Activated CD4-positive, alpha-beta T cell treated with anti-CD3 and anti-CD28 coated beads, Interleukin-2, amount 10 ng/mL, durations not matched to agents 24 days and 14 days (primary cell): ENCODE measurements at places on chromosomes 1 and 21. TPM values are rescaled to one million over a fixed set of nuclear protein-coding genes. Genes with fewer than 3 reads are reported as not detected.
A peak's percentile ranks its signal among the peaks of the same experiment; 100 is the strongest.

DNA sequence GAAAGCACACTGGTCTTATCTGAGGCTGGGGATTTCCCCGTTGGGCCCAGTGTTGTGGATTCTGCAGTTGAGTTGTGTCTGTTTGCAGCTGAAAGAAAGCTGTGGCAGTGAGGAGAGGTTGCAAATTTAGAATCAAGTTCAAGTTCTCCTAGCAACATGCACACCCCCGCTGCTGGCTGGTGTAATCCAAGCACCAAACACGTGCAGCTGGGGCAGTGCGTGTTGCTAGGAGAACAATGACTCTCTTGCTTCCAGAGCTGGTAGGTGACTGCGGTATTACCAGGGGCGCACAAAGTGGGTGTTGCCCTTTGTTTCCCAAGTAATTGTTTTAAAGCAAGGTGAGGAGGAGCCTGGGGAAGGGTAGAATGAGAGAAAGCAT lies 91.5 kb downstream of the IER5 start:
- H3K36me3 ChIP-seq, result no peaks in the 10 kb centered on the region
- peak overlapping the region; percentile 28 for H3K27ac ChIP-seq
- peak; percentile 80 for DNase-seq

KRTAP10-5 gene
- not detected in 2 replicates for total RNA-seq

LRRC3 gene
- total RNA-seq, result 2.3 and 2.4 TPM in 2 replicates

ORC1 gene
- total RNA-seq, result 43.5 and 44.2 TPM in 2 replicates

DNA sequence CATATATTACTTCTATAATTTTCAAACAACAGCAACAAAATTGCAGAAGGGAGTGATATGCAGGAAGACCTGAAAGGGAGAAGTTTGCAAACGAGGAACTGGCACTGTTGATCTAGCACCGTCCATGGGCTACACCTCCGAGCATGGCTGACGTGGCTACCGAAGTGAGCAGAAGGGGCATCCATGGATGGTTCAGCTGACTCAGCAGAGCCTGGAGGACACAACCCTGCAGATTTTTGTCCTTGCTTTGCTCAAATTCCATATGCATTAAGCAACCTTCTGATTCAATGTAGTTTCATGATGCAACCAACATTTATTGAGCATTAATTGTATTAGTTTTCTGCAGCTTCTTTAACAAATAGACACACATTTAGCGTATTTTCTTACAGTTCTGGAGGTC lies 191.2 kb downstream of the C1orf94 start:
- no peak overlapping the region for H3K27ac ChIP-seq
- H3K36me3 ChIP-seq, result no peaks in the 10 kb centered on the region
- no peak overlapping the region for H3K4me3 ChIP-seq
- H3K4me1 ChIP-seq, result no peaks in the 10 kb centered on the region

DNA sequence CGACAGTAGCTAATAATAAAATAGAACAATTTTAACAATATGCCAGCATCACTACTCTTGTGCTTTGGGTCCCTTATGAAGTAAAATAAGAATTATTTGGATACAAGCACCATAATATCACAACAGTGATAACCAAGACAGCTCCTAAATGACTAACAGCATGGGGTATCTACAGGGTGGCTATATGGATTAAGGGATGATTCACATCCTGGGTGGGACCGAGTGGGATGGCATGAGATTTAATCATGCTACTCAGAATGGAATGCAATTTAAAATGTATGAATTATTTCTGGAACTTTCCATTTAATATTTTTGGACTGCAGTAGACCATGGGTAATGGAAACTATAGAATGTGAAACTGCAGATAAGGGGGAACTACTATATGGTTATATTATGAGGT lies 28.1 kb upstream of the B3GALNT2 start:
- H3K4me3 ChIP-seq, result no peak overlapping the region
- peaks cover 3% of the 10 kb centered on the region for H3K27me3 ChIP-seq
- no peak for DNase-seq
- no peak overlapping the region for H3K27ac ChIP-seq

EPHA10 gene
- total RNA-seq, result 0.21 and 0.31 TPM in 2 replicates

- H3K4me1 ChIP-seq, result peaks cover 50% of the 10 kb centered on the region
- peak overlapping the region; percentile 96 for H3K4me3 ChIP-seq
- H3K27me3 ChIP-seq, result peaks cover 14% of the 10 kb centered on the region
- peak; percentile 69 for DNase-seq
- H3K36me3 ChIP-seq, result peaks cover 24% of the 10 kb centered on the region
These were observed 2.3 kb downstream of the ATP1A1 start for GRCh38 chr1:116375148-116375886.

GRCh38 chr1:2497891-2498290 lies 21.8 kb downstream of the PLCH2 start:
- peaks cover 4% of the 10 kb centered on the region for H3K4me1 ChIP-seq
- no peaks in the 10 kb centered on the region for H3K27me3 ChIP-seq
- no peak overlapping the region for H3K4me3 ChIP-seq
- no peaks in the 10 kb centered on the region for H3K36me3 ChIP-seq

- H3K27ac ChIP-seq, result no peak overlapping the region
- H3K4me3 ChIP-seq, result no peak overlapping the region
- H3K36me3 ChIP-seq, result no peaks in the 10 kb centered on the region
- peaks cover 3% of the 10 kb centered on the region for H3K27me3 ChIP-seq
- no peaks in the 10 kb centered on the region for H3K4me1 ChIP-seq
- no peak for DNase-seq
These were observed 10.7 kb upstream of the HUNK start for GRCh38 chr21:31862078-31862477.

- no peak for DNase-seq
- no peak overlapping the region for H3K27ac ChIP-seq
These were observed 25.7 kb downstream of the GPR161 start for GRCh38 chr1:168110896-168111545.

RASSF5 gene
- 193 and 196 TPM in 2 replicates for total RNA-seq

GABRD gene
- not detected in 2 replicates for total RNA-seq

GRCh38 chr1:43545695-43546387 lies 15.2 kb downstream of the PTPRF start:
- H3K4me1 ChIP-seq, result peaks cover 5% of the 10 kb centered on the region
- DNase-seq, result no peak
- H3K27ac ChIP-seq, result no peak overlapping the region
- H3K4me3 ChIP-seq, result no peak overlapping the region

KIF17 gene
- total RNA-seq, result not detected in 2 replicates

BRINP3 gene
- not detected in 2 replicates for total RNA-seq

DNA sequence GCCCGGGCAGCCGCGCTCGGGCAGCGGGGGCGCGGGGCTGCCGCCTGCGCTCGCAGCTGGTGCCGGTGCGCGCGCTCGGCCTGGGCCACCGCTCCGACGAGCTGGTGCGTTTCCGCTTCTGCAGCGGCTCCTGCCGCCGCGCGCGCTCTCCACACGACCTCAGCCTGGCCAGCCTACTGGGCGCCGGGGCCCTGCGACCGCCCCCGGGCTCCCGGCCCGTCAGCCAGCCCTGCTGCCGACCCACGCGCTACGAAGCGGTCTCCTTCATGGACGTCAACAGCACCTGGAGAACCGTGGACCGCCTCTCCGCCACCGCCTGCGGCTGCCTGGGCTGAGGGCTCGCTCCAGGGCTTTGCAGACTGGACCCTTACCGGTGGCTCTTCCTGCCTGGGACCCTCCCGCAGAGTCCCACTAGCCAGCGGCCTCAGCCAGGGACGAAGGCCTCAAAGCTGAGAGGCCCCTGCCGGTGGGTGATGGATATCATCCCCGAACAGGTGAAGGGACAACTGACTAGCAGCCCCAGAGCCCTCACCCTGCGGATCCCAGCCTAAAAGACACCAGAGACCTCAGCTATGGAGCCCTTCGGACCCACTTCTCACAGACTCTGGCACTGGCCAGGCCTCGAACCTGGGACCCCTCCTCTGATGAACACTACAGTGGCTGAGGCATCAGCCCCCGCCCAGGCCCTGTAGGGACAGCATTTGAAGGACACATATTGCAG lies 3.0 kb downstream of the ARTN start:
- H3K4me3 ChIP-seq, result peak overlapping the region; percentile 64
- peaks cover 7% of the 10 kb centered on the region for H3K36me3 ChIP-seq
- H3K27me3 ChIP-seq, result peaks cover 9% of the 10 kb centered on the region
- H3K4me1 ChIP-seq, result peaks cover 8% of the 10 kb centered on the region
- peak; percentile 75 for DNase-seq
- H3K27ac ChIP-seq, result no peak overlapping the region

GRCh38 chr1:244080343-244080929 lies 29.4 kb downstream of the ZBTB18 start:
- peaks cover 32% of the 10 kb centered on the region for H3K27me3 ChIP-seq
- H3K27ac ChIP-seq, result no peak overlapping the region
- H3K4me3 ChIP-seq, result no peak overlapping the region
- no peaks in the 10 kb centered on the region for H3K36me3 ChIP-seq
- DNase-seq, result no peak

GRCh38 chr1:155741908-155742307 lies 53.0 kb downstream of the DAP3 start:
- H3K27ac ChIP-seq, result no peak overlapping the region
- peaks cover 2% of the 10 kb centered on the region for H3K4me1 ChIP-seq
- peaks cover 15% of the 10 kb centered on the region for H3K36me3 ChIP-seq
- no peak for DNase-seq
- no peak overlapping the region for H3K4me3 ChIP-seq
- H3K27me3 ChIP-seq, result no peaks in the 10 kb centered on the region

GRCh38 chr1:93109578-93109977 lies 30.5 kb downstream of the MTF2 start:
- peaks cover 59% of the 10 kb centered on the region for H3K36me3 ChIP-seq
- DNase-seq, result no peak
- peaks cover 26% of the 10 kb centered on the region for H3K4me1 ChIP-seq
- H3K4me3 ChIP-seq, result no peak overlapping the region
- H3K27me3 ChIP-seq, result no peaks in the 10 kb centered on the region
- H3K27ac ChIP-seq, result no peak overlapping the region

EFNA1 gene
- 0.24 TPM in 1 of 2 replicates, not detected in the other for total RNA-seq

- peak overlapping the region; percentile 96 for H3K27ac ChIP-seq
- H3K27me3 ChIP-seq, result peaks cover 5% of the 10 kb centered on the region
- peaks cover 3% of the 10 kb centered on the region for H3K36me3 ChIP-seq
- H3K4me3 ChIP-seq, result peak overlapping the region; percentile 91
These were observed 22.5 kb downstream of the ANP32E start for GRCh38 chr1:150213170-150214098.

C4BPA gene
- total RNA-seq, result not detected in 2 replicates

DNA sequence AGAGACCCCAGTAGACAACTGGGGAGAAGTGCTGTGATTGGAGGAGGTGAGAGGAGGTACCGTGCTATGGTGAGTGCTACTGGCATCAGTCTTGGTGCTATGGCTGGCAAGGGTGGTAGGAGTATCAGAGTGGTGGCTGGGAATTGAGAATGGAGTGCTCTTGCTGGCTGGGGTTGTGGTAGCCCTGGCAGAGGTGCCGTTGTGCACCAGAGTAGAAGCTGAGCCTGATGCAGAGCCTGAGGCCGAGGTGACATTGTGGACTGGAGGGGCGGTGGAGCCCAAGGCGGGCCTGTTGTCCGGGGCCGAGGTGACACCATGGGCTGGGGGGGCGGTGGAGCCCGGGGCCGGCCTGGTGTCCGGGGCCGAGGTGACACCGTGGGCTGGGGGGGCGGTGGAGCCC lies 14.6 kb downstream of the TRIM46 start:
- no peak for DNase-seq
- H3K27ac ChIP-seq, result peak overlapping the region; percentile 55
- H3K4me1 ChIP-seq, result peaks cover 21% of the 10 kb centered on the region
- H3K36me3 ChIP-seq, result peaks cover 7% of the 10 kb centered on the region
